Non-pigmented ciliary epithelial cell (primary cell): ENCODE measurements at places on chromosomes 4 and X.

- DNase-seq: peak; percentile 74
Observed at GRCh38 chr4:82745173-82745842, 53.3 kb downstream of the SCD5 start.

- no peak for DNase-seq
Observed at GRCh38 chr4:82223715-82224114, 150.1 kb downstream of the HNRNPD start.

DNA sequence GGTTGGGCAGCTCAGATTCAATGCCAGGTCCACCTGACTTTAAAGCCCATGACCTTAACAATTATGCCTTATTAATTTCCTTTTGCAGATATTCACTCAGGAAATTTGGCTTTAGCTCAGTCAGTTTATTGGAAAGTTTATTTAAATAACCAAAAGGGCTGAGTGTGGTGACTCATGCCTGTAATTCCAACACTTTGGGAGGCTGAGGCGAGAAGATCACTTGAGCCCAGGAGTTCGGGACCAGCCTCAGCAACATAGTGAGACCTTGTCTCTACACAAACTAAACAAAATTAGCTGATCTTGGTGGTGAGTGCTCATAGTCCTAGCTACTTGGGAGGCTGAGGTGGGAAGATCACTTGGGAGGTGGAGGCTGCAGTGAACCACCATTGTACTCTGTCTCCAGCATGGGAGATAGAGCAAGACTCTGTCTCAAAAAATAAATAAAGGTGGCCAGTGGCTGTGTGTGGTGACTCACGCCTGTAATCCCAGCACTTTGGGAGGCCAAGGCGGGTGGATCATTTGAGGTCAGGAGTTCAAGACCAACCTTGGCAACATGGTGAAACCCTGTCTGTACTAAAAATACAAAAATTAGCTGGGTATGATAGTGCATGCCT lies 43.3 kb downstream of the RHOH start:
- DNase-seq: no peak

DNA sequence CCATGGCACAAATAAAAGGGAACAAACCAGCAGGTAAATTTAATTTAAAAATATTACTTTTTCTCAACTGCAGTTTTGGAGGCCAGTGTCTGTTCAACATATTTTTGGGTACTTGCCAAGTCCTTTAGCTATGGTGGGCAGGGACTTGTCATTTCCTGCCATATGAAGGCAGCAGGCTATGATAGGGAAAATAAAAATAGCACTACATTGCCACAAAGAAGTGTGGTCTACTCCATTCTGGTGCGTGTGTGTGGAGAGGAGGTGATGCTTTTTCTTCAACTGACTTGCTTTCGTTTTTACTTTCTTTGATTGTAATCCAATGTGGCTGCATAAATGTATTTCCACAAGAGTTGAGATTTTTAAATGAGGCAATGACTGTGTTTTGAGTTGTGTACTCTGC lies 17.2 kb downstream of the GPR174 start:
- DNase-seq: no peak

- DNase-seq: no peak
Observed at GRCh38 chr4:15349531-15349935, 78.3 kb upstream of the C1QTNF7 start.

DNA sequence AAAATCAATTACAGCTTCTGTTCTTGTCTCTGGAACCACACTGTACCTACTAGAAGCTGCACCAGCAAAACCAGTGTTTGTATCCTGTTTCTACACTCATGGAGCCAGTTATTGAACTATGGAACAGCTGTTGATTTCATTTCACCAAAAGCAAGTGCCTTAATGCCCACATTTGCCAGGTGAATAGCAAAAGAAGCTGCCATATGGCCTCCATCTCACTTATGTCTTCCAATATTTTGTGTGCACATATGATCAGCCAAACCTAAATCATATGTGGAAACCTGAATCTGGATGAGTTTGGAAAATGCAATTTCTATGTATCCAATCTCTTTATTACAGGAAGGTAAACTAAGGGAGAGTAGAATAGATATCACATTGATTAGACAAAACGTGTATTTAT lies 415.8 kb upstream of the GRID2 start:
- DNase-seq: no peak

- peak; percentile 70 for DNase-seq
Observed at GRCh38 chr4:101277671-101278070, 69.7 kb downstream of the PPP3CA start.

DNA sequence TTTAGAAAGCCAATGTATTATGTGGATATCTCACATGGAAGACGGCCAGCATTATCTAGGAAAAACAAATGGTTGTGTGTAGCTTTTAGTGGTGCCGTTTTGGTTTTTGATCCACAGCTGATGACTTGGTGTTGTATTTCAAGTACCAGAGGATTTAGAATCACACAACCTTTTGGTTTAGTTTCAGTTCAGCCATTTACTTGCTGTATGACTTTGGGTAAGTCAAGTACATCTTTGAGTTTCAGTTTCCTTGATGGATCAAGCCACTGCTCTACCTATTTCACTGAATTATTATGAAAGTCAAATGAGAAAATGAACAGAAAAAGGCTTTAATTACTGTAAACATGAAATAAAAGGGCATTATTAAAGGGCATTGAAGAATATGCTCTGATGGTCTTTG lies 205.6 kb downstream of the ZIC3 start:
- DNase-seq: no peak

GRCh38 chr4:99998062-99998867 lies 48.2 kb upstream of the H2AZ1 start:
- DNase-seq: no peak

- DNase-seq: no peak
Observed at GRCh38 chr4:47668810-47669408, 169.0 kb downstream of the CORIN start.

- DNase-seq: no peak
Observed at GRCh38 chr4:162706632-162707031, 460.1 kb downstream of the NAF1 start.

DNA sequence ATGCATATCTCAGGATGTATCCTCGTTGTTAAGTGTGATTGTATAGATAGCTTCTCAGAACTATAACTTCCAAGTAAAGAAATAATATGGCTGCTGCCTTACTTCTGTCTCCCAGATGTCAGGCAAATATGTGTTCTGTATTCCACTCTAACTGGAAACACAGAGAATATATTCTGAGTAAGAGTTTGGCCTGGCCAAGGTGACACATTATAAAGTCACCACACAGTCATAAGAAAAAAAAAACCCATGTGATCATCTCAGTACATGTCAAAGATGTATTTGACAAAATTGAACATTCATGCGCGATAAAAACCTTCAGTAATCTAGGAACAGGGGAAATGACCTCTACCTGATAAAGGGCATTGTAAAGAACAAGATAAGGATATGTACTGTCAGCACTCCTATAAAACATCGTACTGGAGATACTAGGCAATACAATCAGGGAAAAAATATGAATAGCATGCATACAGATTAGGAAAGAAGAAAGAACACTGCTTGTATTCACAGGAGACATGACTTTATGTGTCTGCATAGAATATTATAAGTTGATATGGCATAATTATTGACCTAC lies 207.1 kb downstream of the ZNF330 start:
- DNase-seq: no peak

DNA sequence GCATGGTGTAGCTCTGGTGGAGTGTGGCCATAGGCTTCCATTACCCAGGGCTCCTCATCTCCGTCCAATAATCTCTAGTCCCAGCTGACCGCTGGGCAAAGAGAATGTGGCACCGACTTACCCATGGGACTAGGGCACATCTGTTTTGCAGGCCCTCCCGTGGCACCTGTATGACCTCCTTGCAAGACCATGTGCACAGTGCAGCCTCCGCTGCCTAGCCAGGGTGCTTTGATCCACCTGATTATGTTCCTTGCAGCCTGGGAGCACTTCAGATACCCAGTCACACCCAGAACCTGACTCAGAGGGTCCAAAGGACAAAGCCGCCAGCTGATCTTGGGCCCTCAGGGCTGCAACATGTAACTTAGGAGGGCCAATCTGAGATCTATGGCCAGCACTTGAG lies 84.8 kb downstream of the PCDH10 start:
- DNase-seq: no peak

GRCh38 chrX:133249266-133250058 lies 31.3 kb upstream of the TFDP3 start:
- no peak for DNase-seq

DNA sequence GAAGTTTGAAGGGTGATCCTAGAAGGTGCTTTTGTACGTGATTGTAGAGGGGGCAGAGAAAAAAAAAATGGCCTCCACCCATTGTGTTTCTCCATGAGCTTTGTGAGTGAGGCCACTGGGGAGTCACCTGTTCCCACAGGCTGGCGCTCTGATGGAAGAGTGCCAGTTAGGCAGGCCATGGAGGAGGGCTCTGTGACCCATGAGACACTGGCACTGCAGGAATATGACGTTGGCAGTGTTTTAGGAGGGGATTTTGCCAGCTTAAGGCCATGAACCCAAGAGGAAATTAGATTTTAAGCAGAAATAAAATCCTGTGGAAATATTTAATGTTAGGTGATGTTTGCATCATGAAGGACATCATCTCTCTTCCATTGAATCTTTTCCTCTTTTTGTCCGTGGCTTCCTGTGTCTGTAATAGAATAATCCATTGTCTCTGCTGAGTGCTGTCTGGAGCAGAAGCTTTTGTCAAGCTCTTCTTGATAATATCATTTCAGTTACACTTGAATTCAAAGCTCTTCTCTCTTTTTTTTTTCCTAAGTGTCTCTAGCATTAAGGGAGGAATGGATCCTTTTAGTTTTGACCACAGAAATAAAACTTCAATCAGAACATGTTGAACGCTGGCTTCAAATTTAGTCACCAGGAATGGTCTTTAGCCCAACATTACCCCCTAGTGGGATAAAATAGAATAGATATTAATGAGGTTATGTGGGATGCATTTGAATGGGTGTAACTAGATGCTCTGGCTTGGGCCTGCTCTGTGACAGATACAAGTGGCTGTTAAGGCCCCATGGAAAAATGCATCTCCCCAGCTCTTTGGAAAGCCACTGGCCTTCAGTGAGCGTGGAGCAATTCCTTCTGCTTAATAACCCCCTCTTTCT lies 41.0 kb upstream of the UCP1 start:
- DNase-seq: no peak

DNA sequence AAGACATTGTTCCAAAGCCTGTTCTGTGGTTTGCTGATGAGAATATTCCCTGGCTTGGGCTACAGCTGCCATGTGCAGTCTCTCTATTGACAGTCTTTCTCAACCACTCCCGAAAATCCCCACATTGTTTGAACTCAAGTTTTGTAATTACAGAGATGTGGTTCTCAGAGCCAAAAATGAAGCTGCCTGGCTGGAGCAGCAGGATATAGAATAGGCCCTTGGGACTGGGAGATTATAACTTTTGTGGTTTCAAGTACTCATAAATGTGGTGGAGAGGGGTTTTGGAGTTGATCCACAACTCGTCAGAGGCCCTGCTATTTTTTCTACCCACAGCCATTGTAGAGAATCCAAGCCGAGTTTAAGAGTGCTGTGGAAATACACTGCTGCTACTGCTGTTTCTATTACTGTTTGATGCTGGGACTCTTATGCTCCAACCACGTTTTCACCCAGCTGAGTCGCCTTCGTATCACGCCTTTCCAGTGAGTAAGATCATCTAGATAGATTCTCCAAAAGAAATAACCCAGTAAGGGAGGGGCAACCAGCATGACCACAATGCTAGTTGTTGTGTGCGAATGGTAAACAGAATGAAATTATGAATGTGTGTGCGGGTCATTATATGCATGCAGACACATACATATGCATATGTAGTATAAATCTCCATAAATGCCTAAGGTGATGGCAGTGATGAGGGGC lies 57.1 kb upstream of the ATXN3L start:
- DNase-seq: peak; percentile 70

DNA sequence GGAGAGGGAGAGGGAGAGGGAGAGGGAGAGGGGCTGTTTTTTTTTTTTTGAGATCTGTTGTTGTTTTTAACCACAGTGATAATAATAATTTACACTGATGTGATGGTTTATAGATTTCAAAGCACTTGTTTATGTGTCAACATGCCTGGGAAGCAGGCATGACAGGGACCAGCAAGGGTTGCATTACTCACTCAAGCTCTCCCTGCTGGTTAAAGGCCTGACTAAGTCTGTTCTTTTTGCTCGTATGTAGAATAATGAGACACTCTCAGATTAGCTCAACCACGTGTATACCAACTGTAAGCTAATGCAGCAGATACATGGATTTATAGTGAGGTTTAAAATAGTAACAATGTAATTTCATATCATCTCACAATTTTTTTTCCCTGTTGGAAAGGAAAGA lies 134.6 kb upstream of the BOD1L1 start:
- no peak for DNase-seq

DNA sequence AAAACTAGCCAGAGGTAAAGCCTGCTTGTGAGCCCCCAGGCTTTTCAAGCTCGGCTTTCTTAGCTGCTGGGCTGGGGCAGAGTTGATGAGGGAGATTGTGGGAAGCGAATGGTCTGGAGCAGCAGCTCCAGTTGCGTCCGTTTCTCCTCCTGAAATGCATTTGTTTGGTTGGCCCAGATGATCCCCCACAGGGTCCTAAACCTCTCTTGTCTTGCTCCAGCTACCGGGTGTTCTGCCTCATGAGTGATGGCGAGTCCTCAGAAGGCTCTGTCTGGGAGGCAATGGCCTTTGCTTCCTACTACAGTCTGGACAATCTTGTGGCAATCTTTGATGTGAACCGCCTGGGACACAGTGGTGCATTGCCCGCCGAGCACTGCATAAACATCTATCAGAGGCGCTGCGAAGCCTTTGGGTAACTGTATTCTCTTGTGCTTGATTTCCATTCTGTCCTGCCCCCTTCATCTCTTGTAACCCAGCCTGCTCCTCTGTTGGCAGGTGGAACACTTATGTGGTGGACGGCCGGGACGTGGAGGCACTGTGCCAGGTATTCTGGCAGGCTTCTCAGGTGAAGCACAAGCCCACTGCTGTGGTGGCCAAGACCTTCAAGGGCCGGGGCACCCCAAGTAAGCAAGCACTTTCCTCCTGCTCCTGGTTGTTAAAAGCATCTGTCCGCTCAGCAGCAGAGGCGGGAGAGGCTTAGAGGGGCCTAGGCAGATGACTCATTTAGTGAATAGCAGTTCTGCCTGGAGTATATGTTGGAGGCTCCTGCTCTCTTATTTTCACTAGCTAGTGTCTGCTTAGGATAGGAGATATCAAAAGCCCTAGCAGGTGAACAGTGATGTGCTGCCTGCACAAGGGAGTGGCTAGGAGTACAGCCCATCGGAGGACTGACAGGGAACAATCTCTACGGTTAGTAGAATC lies 15.3 kb downstream of the TKTL1 start:
- no peak for DNase-seq

GRCh38 chr4:54745031-54745770 lies 87.4 kb downstream of the KIT start:
- no peak for DNase-seq

DNA sequence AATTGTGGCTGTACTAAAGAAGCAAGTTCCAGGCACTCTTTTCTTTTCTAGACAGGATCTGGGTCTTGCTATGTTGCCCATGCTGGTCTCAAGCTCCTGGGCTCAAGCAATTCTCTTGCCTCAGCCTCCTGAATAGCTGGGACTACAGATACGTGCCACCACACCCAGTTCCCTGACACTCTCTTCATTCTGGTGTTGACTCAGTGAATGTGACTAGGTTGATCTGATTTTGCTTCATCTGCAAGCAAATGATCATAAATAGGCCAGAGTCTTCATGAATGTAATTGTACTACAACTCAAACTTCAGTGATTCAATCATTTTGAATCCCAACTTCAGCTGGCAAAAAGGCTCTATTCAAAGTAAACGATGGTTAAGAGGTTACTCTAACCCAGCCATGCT lies 78.5 kb downstream of the APBB2 start:
- DNase-seq: no peak
